ENCODE measurements at places on chromosomes 5 and 9.

DNA sequence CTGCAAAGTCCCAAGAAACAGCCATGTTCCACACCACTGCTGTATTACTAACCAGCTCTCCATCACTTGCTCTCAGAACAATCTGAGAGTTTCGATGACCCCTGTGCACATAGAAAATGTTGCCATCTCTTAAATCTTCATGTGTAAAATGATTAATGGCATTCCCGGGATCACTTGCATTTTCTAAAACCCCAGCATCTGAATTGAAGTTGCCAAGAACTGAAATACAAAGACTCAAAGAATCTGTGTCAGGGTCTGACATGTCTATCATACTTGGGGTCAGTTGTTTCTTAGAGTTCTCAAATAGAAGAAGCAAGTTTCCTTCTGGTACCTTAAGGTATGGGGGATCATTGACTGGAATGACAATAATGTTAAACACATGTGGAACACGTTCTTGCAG, 115.1 kb downstream of the ESM1 start:
- no peak for DNase-seq

GRCh38 chr5:107808671-107809137, 138.0 kb upstream of the EFNA5 start:
- DNase-seq, result no peak

GRCh38 chr5:157484768-157485167, 24.8 kb downstream of the NIPAL4 start:
- DNase-seq, result no peak

GRCh38 chr9:116274293-116274692, 120.7 kb downstream of the PAPPA start:
- no peak for DNase-seq

- no peak for DNase-seq
These were observed 94.7 kb downstream of the MYO10 start for GRCh38 chr5:16841416-16841815.

GRCh38 chr5:109225716-109226625, 183.8 kb downstream of the PJA2 start:
- DNase-seq, result no peak

DNA sequence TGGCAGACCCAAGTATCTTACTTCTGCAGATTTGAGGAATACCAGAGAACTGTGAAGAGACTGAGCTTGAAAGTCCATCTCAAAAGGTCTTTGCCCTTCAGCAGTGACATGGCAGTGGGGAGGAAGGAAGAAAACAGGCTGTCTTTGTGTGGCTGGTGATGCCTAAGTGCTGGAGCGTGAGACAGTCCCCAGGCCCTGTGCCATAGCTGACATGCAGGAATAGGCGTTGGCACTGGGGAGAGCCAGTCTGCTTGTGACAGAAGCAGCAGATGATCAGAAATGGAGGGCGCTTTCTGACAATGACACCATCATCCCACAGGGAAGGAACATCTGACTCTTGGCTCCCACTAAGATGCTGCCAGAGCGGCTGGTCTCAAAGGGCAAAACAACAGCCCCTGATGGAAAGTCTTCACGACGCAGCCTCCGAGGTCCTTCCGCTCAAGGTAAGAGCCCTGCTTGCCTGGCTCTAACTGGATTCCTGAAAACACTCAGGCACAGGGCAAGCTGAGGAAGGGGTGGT, 15.5 kb upstream of the GLRX start:
- DNase-seq, result no peak

GRCh38 chr9:117987945-117988344, 283.7 kb downstream of the TLR4 start:
- no peak for DNase-seq

DNA sequence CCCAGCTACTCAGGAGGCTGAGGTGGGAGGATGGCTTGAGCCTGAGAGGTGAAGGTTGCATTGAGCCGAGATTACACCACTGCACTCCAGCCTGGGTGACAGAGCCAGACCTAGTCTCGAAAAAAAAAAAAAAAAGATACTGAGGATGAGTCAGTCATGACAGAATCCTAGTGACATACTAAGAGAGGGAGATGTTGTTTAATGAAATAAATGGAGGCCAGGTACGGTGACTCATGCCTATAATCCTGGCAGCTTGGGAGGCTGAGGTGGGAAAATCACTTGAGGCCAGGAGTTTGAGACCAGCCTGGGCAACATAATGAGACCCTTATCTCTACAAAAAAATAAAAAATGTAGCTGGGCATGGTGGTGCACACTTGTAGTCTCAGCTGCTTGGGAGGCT, 107.2 kb downstream of the ZFAND5 start:
- no peak for DNase-seq

- no peak for DNase-seq
These were observed 2.5 kb upstream of the DCANP1 start for GRCh38 chr5:135449644-135450043.

DNA sequence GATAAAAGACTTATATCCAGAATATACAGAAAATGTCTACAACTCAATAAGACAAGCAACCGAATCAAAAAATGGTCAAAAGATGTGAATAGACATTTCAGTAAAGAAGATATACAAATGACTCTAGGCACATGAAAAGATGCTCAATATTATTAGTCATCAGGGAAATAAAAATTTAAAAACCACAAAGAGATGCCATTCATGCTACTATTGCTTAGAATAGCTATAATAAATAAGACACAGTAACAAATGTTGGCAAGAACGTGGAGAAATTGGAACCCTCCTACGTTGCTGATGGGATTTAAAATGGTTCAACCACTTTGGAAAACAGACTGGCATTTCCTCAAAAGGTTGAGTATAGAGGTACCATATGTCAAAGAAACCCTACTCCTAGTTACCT, 39.8 kb downstream of the POLK start:
- DNase-seq, result no peak

DNA sequence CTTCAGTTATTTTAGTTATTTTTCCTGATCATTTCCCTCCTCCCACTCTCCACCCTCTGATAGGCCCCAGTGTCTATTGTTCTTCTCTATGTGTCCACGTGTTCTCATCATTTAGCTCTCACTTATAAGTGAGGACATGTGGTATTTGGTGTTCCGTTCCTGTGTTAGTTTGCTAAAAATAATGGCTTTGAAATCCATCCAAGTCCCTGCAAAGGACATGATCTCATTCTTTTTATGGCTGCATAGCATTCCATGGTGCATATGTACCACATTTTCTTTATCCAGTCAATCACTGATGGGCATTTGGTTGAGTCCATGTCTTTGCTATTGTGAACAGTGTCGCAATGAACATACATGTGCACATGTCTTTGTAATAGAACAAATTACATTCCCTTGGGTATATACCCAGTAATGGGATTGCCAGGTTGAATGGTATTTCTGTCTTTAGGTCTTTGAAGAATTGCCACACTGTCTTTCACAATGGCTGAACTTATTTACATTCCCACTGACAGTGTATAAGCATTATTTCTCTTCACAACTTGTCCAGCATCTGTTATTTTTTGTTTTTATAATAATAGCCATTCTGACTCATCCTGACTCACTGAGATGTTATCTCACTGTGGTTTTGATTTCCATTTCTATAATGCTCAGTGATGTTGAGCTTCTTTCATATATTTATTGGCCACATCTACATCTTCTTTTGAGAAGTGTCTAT, 17.2 kb upstream of the DIRAS2 start:
- DNase-seq, result no peak

GRCh38 chr9:81521892-81522291, 167.5 kb downstream of the TLE1 start:
- no peak for DNase-seq

- DNase-seq, result no peak
These were observed 101.1 kb downstream of the FGF18 start for GRCh38 chr5:171520300-171521174.

DNA sequence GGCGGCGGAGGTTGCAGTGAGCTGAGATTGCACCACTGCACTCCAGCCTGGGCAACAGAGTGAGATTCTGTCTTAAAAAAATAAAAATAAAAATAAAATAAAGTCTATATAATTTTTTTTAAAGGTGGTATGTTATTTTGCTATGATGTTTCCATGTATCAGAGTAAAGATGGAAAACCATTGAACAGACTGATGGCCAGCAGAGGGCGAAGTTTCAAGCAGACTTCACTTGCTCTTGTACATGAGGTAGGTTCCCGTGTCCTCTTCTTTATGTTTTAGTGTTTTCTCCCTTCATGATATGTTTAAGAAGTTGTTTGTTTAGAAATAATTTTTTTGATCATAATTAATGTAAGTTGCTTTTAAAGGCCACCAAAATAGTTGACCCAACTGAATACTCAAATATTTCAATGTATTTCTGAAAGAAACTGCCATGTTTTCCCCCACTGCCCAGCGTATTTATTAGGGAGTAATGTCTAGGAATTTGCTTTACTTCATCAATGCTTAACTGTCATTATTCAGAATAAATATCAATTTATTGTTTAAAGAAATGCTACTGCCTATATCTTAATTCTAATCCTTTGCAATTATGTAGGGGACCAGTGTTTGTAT, 146.4 kb downstream of the HACD4 start:
- peak; percentile 31 for DNase-seq

- DNase-seq, result no peak
These were observed 900 bp upstream of the HAVCR2 start for GRCh38 chr5:157109744-157110143.

GRCh38 chr5:1764606-1764960, 35.1 kb downstream of the MRPL36 start:
- DNase-seq, result no peak

- no peak for DNase-seq
These were observed 20.7 kb downstream of the GOLGA2 start for GRCh38 chr9:128254855-128255759.

- DNase-seq, result no peak
These were observed 1.1 kb downstream of the FKBP15 start for GRCh38 chr9:113219969-113220368.

- no peak for DNase-seq
These were observed 382.3 kb downstream of the PTPRD start for GRCh38 chr9:10230512-10230911.

GRCh38 chr5:17714186-17714585, 79.9 kb downstream of the TAF11L14 start:
- DNase-seq, result no peak

GRCh38 chr9:83238871-83239640, 176.1 kb upstream of the RASEF start:
- DNase-seq, result no peak

DNA sequence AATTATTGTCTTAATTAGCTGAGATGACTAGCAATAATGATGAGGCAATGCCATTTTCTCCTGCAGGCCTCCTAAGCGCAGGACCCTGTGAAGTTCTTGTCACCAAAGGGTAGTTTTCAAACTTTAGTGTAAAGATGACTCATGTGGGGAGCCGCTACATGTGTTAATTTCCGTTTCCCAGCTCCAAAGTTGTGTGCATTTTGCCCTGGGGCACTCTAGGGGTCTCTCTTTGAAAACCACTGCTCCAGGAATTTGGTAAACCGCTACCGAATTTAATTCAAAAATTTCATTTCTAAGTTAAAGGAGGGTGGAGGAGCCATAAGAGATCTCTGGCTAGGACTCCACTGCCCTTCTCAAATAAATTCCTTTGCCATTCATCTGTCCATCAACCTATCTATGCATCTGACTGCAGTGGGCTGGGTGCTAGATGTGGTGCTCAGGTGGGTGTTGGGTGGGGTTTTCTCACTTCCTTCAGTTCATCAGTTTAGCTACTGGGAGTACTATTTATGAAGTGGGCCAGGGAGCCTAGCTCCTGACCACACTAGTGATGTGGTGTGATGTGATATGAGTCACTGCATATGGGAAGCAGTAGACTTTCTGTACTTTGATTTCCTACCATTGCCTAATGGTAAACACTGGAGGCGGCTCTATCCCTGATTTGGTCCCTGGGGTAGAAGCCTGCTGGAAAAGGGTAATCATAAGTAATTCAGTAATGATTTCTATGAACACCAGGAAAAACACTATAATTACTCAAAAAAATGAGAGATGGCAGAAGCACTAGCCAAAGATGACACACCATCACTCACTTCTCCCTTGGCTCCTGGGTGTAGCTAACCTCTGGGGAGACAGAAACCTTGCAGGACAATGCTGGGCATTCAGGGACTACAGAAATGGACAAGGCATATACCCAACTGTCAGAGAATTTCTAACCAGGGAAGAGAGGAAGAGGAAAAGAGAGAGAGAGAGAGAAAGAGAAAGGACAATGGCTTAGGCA, 4.0 kb upstream of the ZSWIM6 start:
- peak; percentile 8 for DNase-seq

DNA sequence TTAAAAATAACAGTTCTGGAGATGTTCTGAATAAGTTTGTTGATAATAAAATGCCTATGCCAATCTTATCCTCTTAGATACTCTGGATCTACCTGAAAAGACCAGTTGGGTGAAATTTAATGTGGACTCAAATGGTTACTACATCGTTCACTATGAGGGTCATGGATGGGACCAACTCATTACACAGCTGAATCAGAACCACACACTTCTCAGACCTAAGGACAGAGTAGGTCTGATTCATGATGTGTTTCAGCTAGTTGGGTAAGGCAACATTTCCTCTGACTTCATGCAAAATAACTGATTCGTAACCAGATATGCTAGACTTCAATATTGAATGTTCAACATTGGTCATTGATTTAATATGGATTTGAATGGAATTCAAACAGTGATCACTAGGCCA, 27.0 kb downstream of the ERAP2 start:
- DNase-seq, result no peak

GRCh38 chr9:99265691-99266090, 43.6 kb downstream of the SEC61B start:
- no peak for DNase-seq

DNA sequence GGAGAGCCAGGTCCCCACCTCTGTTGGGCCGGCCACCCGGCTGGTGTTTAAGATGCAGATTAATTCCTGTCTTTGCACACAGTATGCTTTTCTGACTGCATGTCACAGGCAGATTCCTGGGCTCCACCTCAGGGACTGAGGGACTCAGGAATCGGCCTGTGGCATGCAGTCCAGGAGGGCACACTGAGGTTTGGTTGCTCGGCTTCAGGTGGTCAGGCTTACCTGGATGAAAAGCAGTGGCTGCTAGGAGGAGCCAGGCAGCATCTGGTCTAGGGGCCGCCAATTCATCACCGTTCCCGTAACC, 1.1 kb downstream of the WDR5 start:
- no peak for DNase-seq

DNA sequence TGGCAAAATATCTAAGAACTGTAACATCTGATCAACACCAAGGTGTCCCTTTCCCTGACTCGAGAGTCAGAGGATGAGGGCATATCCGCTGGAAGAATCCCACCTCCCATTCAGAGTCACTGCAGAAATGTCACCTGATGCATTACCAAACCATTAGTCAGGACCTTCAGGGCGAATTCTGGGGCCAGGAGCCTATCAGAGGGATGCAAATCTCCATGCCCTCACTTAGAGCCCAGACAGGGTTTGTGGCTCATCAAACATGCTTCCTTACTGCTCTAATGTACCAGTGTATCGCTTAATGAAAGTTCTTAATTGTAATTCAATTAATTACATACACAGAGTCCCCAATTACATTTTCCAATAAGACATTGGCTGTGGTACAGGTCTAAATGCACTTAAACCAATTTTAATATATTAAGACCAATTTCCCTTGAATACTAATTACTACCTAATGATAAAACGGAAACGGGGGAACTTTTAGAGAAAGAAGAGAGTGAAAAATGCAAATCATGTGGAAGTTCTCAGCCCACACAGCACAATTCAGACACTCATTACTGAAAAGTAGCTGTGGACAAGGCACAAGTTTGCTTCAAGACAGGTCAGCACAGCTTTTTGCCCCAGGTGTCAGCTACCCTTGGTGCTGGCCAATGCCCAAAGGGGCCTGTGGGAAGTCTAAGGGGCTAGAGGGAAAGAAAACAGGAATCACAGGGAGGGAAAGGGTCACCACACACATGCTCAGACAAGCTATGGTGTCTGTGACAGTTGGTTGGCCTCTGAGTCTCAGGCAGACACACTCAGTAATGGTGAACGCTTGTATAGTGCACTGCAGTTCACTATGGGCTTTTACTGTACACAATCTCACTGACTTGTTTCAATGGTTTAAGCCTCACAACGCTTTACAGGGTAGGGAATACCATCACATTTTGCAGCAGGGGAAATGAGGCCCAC, 211.6 kb downstream of the MAPKAP1 start:
- DNase-seq, result no peak

Data from stimulated activated CD8-positive, alpha-beta memory T cell treated with anti-CD3 and anti-CD28 coated beads, Interleukin-7, amount 100 ng/mL, for 4 hours (primary cell).